CD8-positive, alpha-beta memory T cell (primary cell): ENCODE measurements at places on chromosomes 7 and 10.

DNA sequence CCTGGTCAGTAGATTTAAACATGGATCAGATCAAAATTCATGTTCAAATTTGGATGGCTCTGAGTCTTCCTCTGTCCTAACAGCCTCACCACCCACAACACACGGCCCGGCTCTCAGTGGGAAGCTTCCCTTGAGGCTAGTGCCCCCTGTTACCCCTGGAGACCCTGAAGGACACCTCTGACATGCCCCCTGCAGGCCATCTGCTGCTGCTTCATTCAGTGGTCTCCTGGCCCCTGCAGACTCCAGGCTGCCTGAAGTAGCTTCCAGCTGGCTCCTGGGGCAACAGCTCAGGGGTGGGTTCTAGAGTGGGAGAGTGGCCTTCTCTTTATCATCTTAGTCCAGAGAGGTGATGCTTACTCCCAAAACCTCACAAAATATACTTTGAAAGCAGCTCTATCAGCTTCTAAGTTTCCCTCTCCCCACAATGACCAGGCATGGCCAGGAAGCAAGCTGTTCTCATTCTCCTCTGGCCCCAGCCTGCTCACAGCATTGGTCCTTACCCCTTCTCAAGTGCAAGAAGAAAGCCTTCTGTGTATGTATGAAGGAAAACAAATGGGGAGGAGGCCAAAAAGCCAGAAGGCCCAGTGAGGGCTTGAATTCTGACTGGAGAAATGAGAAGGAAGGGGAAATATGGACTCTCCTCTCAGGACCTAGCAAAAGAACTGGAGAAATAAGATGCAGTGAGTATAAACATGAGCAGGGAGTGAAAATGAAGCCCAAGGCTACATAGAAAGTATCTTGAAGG, 189.6 kb upstream of the INHBA start:
- DNase-seq, result no peak

DNA sequence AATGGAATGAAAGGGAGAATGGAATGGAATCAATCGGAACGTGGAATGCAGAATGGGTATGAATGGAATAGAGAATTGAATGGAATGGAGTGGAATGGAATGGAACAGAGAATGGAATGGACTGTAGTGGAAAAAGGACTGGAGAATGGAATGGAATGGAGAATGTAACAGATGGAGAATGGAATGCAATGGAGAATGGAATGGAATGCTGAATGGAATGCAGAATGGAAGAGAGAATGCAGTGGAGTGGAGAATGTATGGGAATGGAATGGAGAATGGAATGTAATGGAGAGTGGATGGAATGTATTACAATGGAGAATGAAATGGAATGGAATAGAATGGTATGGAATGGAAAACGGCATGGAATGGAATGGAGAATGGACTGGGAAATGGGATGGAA, 96.9 kb downstream of the NSUN6 start:
- no peak for DNase-seq

- no peak for DNase-seq
These were observed 772.9 kb downstream of the SORCS3 start for GRCh38 chr10:105413997-105414396.

GRCh38 chr10:92688927-92689662, 660 bp upstream of the HHEX start:
- DNase-seq, result no peak
